SHP77 (cell line): ENCODE measurements at places on chromosomes 2 and 18.

DNA sequence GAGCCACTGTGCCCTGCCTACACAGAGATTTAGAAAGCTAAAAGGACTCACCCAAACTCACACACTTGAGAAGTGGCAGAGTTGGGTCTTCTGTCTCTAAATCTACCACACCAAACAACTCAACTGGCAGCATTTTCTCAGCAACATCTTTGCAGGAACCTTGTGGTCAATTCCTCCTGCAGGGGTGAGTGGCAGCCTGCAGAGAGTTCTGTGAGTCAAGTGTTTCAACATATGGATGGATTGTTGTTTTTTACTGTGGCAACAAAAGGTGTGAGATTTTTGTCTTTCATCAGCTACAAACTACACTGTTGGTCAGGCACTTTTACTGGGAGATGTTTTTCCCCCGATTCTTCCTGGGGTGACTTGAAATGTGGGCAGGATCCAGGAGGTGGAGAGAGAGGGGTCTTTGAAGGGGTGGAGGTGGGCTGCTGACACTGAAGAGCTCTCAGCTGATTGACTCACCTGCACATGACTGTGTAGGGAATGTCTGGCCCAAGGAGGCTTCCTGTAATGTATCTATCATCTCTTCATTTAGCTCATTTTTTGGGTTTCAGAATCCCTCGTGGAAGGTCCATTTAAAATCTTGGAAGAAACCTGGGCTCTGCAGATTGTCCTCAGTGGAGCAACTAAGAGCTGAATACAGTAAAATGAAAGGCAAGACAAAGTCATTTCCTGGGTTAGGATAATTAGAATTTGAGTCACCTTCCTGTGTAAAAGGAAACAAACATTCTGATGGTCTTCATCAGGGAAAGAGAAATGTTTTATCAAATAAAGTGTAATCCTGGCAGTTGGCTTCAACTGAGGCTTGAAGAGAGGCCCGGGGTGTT is 98.6 kb downstream of the MSH2 start:
- DNase-seq = no peak

DNA sequence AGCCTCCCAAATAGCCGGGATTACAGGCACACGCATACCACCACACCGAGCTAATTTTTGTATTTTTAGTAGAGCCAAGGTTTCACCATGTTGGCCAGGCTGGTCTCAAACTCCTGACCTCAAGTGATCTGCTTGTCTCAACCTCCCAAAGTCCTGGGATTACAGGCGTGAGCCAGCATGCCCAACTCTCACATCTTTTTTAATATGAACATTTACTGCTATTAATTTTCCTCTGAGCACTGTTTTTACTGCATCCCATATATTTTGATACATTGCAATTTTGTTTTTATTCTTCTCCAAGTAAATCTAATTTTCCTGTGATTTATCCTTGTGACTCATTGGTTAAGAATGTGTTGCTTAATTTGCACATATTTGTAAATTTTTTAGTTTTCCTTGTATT is 9.5 kb upstream of the TANK start:
- no peak for DNase-seq

GRCh38 chr2:188478724-188479123 is 187.1 kb downstream of the GULP1 start:
- DNase-seq = no peak

DNA sequence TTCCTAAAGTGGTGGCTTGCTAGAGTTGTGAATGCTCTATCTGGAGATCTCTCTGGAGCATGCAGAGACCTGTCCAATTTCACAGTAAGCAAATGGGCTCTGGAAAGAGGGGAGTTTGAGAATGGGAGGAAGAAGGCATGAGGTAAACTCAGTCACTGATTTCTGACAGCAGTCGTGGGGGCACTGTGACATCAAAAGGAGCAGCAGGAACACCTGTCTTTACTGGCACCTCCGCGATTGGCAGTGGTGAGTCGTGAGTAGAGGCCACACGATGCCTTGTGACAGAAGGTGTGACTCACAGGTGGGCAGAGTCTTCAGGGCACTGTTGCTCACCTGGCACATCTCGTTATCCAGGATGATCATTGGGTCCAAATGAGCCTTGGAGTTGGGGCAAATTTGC is 38.8 kb upstream of the CAVIN2 start:
- no peak for DNase-seq

- DNase-seq = no peak
Measured at GRCh38 chr2:176239031-176239430, 30.2 kb upstream of the MTX2 start.

DNA sequence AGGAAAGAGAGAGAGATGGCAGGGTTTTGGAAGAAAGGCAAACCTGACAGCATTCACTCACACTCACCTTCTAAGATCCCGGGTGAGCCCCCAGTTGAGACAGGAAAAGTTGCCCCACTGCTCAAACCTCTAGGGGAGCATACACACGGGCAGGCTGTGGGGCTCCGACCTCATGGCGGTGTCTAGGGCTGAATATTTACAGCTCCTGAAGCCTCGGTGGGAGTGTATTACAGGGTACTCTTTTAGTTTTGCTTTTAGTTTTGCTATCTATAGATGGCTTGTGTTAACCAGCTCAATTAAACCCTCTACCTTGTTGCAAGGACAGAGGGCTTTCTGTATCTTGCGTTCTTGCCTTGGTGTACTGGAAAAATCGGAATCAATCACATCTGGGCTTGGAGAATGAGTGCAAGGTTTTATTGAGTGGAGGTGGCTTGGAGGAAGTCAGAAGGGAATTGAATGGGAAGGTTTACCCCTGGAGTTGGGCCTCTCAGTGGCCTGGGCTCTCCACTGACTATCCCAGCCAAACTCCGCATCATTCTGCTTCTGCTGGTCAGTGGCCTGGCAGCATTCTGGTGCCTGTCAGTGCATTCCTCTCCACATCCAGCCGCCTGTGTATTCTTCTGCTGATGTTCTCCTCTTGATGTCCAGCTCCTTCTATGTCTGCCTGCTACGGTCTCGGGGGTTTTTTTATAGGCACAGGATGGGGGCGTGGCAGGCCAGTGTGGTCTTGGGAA is 10.1 kb upstream of the IFIH1 start:
- DNase-seq = no peak

GRCh38 chr2:88554189-88554588 is 73.1 kb downstream of the EIF2AK3 start:
- no peak for DNase-seq

GRCh38 chr2:17355608-17356329 is 162.5 kb downstream of the RAD51AP2 start:
- DNase-seq = no peak

- DNase-seq = no peak
Measured at GRCh38 chr2:108139521-108139920, 100.2 kb upstream of the SULT1C3 start.

DNA sequence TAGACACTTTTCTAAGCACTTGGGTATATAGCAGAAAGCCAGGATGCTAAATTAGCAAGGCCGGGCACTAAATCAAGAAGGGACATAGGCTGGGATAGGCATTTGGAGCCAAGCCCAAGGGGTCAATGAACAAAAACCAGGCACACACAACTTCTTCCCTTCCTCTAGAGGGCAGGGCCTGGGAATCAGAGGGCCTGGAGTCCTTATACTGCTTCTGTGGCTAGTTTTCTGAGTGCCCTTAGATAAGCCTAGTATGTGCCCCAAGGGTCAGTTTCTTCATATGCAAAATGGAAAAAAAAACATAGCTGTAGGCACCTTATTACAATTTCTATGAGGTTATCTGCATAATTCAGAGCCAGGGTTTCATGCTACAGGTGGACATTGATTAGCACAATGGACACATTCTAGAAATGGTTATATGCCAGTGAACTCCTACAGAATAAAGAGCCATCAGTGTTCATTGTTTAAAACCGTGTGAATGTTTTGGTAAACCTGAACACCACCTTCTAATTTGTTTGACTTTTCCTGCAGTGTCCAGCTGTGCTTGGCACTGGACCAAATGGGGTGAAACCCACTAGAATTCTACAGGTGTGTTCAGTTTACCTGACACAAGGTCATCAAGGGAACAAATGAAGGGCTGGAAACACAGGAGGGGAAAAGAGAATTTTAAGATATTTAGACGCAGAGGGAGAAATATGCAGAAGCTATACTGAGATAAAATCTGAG is 49.6 kb downstream of the PAX8 start:
- DNase-seq = no peak

- no peak for DNase-seq
Measured at GRCh38 chr2:231353469-231353868, 42.0 kb upstream of the B3GNT7 start.

DNA sequence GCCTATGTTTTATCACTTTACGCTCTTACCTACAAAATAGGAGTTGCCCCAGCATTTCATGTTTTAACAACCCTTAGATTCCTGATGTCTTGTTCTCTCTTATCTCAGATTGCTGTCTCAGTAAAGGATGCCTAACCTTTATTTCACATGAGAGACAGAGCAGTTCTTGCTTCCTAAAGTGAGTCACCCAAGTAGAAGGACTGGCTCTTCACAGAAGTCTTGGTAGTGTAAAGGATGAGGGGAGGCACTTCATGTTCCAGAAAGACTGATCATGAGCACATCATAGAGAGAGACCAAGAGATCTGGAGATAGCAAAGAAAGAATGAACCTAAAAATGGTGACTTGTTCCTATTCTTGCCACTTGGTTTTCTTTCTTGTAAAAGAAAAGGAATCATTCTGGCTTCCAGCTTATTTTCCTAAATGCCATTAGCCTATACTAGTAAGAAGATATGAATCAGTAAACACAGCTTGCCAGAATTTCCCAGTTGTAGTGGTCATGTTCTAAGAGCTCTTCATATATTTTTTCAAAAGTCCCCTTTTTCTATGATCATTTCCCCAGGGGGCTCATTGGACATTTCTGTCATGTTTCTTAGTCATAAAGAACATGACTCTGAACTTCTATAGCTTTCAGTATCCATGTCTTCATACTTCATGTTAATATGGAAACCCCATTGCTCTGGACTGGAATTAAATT is 54.9 kb downstream of the MAPRE2 start:
- DNase-seq = no peak

- no peak for DNase-seq
Measured at GRCh38 chr2:185318271-185318724, 420.3 kb upstream of the FSIP2 start.

GRCh38 chr18:43888598-43888997 is 611.3 kb upstream of the SYT4 start:
- DNase-seq = no peak

GRCh38 chr2:96325884-96326255 is 753 bp downstream of the ITPRIPL1 start:
- DNase-seq = no peak

DNA sequence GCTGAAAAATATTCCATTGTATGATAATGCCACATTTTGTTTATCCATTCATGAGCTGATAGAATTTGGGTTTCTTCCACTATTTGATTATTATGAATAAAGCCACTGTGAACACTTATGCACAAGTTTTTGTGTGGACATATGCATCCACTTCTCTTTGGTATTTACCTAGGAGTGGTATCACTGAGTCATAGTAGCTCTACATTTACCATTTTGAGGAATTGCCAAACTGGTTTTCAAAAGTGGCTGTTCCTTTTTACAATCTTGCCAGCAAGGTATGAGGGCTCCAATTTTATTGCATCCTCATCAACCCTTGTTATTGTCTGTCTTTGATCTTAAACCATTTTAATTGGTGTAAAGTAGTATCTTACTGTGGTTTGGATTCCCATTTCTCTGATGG is 13.3 kb upstream of the EHBP1 start:
- no peak for DNase-seq

- DNase-seq = no peak
Measured at GRCh38 chr2:1911811-1912210, 167.5 kb upstream of the PXDN start.

DNA sequence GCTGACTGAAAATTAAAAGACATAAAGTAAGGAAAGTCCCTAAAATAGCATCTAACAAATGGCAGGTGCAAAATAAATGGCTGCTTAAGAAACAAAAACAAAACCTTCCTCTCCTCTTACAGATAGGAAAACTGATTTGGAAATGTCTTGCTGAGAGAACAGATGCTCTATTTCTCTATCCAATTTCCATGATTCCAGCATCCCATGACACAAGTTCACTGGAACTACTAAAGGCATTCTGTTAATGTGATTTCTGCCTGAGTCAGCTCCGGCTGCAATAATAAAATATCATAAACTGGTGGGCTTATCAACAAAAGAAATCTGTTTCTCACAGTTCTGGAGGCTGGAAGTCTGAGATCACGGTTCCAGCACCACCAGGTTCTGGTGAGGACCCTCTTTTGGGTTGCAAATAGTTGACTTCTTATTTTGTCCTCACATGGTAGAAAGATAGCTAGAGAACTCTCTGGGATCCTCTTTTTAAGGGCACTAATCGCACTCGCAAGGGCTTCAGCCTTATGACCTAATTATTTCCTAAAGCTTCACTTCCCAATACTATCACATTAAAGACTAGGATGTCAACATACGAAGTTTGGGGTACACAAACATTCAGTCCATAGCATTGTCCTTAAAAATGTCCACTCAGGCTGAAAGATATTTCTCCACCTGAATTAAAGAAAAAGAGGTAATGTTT is 78.2 kb upstream of the GALNT3 start:
- no peak for DNase-seq

GRCh38 chr18:44513233-44513632 is 167.5 kb upstream of the SETBP1 start:
- DNase-seq = no peak

DNA sequence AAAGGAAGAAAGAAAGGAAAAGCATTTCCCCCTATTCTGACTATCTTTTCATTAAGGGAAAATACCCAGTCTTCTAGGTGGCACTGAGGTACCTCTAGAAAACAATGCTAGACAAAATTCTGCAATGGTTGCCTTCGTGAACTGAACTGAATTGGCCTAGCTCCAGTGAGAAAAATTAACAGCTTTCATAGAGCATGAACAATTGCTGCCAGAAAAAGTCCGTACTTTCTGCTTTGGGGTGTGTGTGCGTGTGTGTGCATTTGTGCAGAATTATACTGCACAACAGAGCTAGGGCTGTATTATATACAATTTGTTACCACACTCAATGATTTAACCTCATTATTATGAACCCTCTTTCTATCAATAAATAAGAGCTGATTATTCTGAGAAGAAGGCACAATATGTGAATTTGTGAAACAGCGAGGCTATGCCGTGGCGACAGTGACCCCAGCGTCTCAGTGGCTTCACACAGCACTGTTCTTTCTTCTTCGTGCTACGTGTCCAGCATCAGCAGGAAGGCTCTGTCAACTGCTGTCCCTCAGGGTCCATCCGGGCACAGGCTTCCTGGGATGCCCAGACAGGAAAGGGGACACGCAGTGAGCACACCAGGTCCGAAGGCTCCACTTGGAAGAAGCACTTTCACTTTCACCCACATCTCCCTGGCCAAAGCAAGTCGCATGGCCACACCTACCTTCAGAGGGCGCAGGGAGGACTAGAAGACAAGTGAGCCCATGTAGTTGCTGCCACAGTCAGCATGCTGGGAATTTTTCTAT is 47.5 kb downstream of the PTGR3 start:
- peak; percentile 79 for DNase-seq
